Activated CD4-positive, alpha-beta T cell treated with anti-CD3 and anti-CD28 coated beads for 36 hours (primary cell): ENCODE measurements at places on chromosomes 2 and 18. TPM values are rescaled to one million over a fixed set of nuclear protein-coding genes. Genes with fewer than 3 reads are reported as not detected.

Gene PROM2
- total RNA-seq: 0.44 TPM

- DNase-seq: no peak
These were observed 96.4 kb upstream of the FOSL2 start for GRCh38 chr2:28296243-28296642.

Gene LYG2
- not detected for total RNA-seq

Gene EIF2B4
- 39.2 TPM for total RNA-seq

Gene PPP1R1C
- not detected for total RNA-seq

- DNase-seq: no peak
These were observed 37.7 kb downstream of the ID2 start for GRCh38 chr2:8719528-8719927.
